Right ventricle myocardium inferior (tissue), 1 donor: ENCODE measurements at places on chromosomes 4 and X.
A peak's percentile ranks its signal among the peaks of the same experiment; 100 is the strongest.

DNA sequence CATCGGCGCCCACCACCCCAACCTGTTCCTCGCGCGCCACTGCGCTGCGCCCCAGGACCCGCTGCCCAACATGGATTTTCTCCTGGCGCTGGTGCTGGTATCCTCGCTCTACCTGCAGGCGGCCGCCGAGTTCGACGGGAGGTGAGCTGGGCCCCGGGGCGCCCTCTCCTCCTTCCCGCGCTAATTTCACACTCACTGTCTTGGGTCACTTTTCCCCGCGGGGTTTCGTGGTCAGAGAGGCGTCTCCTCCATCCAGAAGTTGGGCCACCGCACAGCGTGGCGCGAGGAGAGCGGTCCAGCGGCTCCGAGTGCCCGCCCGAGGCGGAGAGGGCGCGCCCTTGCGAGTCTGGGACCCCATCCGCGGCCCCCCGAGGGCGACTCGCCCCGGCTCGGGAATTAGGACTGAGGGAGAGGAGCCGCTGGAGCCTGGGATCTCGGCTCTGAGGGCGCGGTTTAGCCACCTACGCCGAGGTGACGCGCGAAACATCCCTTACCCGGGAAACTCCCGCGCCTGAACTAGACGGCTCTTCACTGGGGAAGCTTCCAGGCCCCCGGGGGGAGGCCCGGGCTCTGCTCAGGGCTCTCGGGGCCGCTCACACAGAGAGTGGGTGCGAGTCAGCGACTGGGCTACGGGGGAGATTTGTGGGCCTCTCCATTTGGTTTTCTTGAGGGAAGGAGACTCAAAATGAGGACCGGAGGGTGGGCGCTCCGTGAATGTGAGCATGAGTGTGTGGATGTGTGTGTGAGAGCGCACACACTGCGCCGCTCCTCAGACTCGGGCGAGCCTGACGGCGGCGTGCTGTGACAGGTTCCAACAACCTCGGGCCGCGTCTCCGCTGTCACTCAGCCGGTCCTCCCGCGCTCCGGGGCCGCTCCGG, 551 bp downstream of the NPNT start:
- peak; percentile 62 for DNase-seq

- DNase-seq: no peak
Observed at GRCh38 chr4:129092631-129093190, 628 bp downstream of the SCLT1 start.

DNA sequence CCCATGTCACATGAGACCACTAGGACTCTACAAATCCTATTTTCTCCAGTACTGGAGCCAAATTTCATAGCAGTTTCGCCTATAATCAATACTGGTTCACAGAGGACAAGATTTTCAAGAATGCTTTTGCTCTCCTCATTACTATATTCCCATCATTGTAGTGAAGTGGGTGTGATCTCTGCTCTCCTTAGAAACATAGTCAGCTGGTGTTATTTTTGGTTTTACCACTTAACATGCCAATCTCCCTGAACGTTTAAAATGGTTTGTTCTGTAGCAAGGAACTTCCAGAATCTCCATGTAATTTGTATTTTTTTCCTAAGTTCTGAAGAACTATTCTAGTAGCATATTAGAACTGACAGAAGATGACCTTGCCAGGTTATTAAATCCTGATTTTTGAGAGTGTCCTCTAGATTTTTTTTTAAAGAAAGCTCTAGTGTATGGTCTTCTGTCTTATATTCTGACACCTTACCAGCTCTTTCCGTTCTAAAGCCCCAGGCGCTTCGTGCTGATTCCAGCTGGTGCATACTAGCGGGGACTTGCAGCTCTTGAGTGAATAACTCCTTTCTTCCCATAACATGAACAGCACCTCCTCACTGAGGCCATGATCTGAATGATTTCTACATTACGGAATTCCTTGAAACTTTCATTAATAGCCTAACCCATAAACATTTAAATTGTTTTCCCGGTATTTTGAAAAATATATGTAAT, 1372.9 kb downstream of the TECRL start:
- no peak for DNase-seq

- DNase-seq: no peak
Observed at GRCh38 chrX:13901354-13901753, 84.5 kb upstream of the GPM6B start.

GRCh38 chr4:140238351-140239056, 84.5 kb upstream of the MAML3 start:
- peak; percentile 96 for DNase-seq

DNA sequence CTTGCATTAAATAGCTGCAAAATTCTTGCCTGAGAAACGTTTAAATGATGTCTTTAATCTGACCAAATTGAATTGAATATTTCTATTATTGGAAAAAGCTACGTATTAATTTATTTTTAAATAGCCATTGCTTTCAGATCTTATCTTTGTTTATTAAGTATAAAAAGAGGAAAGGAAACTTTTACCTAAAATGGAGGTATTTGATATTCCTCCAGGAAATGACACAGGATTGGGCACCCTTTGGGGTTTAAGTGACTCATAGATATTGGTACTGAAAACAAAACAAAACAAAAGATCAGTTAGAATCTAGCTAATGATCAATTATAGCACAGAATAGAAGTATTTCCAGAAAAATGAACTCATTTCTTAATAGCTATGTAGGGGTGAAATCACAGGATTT, 34.1 kb downstream of the PLS3 start:
- DNase-seq: no peak

DNA sequence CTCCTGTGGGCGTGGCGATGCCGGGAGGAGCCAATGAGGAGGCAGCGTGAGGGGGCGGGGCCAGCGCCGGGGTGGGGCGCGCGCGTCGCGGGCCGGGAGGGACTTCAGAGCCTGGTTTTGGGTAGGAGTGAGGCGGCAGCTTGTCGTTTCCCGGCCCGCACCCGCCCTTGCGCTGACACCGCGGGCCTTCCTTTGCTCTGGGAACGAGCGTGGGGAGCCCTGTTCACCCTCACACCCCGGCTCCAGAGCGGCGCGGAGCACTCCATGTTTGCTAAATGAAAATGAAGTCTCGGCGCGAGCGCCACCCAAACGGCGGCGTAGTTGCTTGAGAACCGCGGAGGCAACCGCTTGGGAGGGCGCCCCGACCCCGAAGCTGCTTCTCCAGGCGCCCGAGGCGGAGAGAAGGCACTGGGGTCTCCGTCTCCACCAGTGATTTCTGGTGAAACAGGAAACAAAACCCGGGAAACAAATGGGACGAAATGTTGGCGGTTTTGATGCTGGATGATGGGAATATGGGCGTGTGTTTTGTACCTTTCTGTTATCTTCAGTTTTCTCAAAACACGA, 497 bp upstream of the GRPEL1 start:
- DNase-seq: no peak

DNA sequence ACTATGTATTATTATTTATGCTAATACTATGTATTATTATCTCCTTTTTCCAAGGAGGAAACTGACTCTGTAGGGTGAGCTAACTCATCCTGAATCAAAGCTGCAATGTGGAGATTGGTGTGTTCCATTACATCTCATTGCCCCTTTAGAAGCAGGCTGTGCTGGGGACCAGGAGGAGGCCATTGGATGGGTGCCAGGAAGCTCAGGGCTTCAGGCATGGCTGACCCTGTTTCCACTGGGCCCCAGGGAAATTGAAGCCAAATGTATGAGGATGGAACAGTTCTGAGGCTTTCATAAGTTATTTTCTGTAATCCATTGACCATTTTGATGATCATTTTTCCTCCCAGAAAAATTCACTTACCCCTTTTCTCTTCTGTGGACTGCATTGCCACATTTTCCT, 418.8 kb upstream of the ZFP42 start:
- no peak for DNase-seq

DNA sequence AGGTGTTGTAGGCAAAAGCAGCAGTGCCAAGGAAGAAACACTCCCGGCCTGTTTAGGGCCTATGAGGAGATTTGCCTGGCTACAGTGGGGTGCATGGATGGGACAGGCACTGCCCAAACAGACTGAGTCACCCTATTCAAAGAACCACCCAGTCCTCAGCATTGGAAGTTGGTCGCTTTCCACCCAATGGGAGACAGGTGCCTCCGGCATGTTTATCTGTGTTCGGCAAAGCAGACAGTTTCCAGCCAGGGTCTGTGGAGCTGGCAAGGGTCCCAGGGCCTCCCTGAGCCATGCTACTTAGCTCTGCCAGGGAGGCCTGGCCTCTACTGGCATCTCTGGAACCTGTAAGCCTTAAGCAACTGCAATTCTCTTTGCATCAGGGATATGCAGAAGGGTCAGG, 165.1 kb upstream of the ATP6AP2 start:
- DNase-seq: no peak

DNA sequence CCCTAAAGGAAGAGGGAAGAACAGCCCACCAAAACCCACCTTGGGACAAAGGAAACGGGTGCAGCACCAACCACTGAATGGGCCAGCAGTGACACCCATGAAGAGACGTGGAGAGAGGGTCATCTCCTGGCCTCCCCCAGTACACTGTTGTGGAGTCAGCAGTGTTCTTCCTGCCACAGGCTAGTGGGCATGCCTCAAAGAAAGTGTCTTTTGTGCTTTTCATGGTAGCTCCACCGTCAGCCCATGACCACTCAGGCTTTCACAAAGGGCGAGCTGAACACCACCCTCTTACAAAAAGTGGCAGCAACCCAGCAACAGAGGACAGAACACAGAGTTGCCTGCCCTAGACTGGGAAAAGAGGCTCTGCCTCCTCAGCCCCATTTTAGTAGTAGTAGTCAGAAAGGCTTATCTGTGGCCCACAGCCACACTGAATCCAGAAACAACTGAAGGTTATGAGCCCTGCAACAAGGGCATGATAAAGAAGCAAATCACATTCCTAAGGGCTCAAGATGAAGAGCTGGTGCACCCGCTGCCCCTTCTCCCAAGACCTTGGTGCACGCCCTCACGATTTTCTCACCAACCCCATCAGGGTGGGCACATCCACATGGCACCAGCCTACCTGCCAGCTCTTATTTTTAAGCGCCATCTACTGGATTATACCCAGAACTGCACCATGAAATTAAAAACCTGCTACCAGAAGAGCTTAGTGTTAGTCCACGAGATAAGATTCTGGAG, 53.1 kb downstream of the RAB28 start:
- no peak for DNase-seq
